ENCODE measurements at places on chromosomes 1 and 21. TPM values are rescaled to one million over a fixed set of nuclear protein-coding genes. Genes with fewer than 3 reads are reported as not detected.

KIF21B gene
- total RNA-seq: 45.5 TPM

GRCh38 chr1:114154146-114154962 lies 685 bp upstream of the SYT6 start:
- DNase-seq: no peak
- no peak overlapping the region for H3K27ac ChIP-seq
- H3K4me3 ChIP-seq: peak overlapping the region; percentile 5
- no peaks in the 10 kb centered on the region for H3K36me3 ChIP-seq

- no peak overlapping the region for H3K4me3 ChIP-seq
- no peaks in the 10 kb centered on the region for H3K27me3 ChIP-seq
- no peak for DNase-seq
- H3K36me3 ChIP-seq: no peaks in the 10 kb centered on the region
Observed at GRCh38 chr1:11781297-11781696, 19.3 kb downstream of the C1orf167 start.

DNA sequence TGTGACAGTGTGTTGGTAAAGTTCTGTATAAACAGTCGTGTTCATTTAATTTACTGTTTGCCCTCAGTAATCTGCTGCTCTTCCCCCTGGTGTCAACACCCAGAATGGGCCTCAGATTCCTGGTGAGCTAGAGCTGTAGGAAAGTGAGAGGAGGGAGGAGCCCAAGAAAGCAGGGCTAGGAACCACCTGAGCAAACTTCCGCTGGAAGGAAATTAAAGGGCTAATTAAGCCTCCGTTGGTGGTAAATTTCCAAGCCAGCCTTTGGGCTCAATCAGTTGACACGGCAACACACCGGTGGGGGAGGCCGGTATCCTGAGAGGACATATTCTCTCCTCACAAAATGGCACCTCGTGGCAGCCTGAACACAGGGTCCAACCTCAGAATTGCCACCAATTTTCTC lies 32.9 kb downstream of the RAB3B start:
- no peak for DNase-seq
- no peaks in the 10 kb centered on the region for H3K36me3 ChIP-seq
- no peaks in the 10 kb centered on the region for H3K27me3 ChIP-seq
- H3K4me3 ChIP-seq: no peak overlapping the region
- no peak overlapping the region for H3K27ac ChIP-seq
- H3K4me1 ChIP-seq: peaks cover 4% of the 10 kb centered on the region

- H3K36me3 ChIP-seq: no peaks in the 10 kb centered on the region
- no peak overlapping the region for H3K4me3 ChIP-seq
- DNase-seq: no peak
- no peaks in the 10 kb centered on the region for H3K4me1 ChIP-seq
Observed at GRCh38 chr21:21156957-21157356, 158.7 kb downstream of the NCAM2 start.

- H3K36me3 ChIP-seq: no peaks in the 10 kb centered on the region
- H3K4me1 ChIP-seq: no peaks in the 10 kb centered on the region
- peaks cover 3% of the 10 kb centered on the region for H3K27me3 ChIP-seq
- no peak overlapping the region for H3K27ac ChIP-seq
- no peak overlapping the region for H3K4me3 ChIP-seq
Observed at GRCh38 chr21:38875694-38876492, 70.2 kb downstream of the ETS2 start.

GRCh38 chr1:88541596-88541995 lies 142.5 kb upstream of the PKN2 start:
- DNase-seq: no peak
- no peaks in the 10 kb centered on the region for H3K4me1 ChIP-seq
- no peak overlapping the region for H3K27ac ChIP-seq

DNA sequence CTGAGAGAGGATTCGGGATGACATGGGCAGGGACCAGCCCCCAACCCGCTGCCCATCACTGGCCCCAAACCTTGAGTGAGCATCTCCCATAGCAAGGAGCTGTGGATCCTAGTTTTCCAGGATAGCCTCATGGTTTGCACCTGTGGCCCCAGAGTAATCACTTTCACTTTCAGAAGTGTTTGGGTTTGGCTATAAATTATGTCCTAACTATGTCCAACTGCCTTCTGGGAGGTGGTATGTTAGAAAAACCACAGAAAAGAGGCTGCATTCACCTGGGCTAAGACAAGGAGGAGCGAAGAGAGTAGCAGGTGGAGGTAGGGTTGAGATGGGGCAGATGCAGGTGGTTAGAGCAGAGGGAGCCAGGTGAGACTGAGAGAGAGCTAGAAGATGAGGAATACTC lies 19.4 kb upstream of the CLIC6 start:
- H3K4me1 ChIP-seq: no peaks in the 10 kb centered on the region
- H3K27me3 ChIP-seq: peaks cover 20% of the 10 kb centered on the region
- no peaks in the 10 kb centered on the region for H3K36me3 ChIP-seq
- H3K27ac ChIP-seq: no peak overlapping the region

DNA sequence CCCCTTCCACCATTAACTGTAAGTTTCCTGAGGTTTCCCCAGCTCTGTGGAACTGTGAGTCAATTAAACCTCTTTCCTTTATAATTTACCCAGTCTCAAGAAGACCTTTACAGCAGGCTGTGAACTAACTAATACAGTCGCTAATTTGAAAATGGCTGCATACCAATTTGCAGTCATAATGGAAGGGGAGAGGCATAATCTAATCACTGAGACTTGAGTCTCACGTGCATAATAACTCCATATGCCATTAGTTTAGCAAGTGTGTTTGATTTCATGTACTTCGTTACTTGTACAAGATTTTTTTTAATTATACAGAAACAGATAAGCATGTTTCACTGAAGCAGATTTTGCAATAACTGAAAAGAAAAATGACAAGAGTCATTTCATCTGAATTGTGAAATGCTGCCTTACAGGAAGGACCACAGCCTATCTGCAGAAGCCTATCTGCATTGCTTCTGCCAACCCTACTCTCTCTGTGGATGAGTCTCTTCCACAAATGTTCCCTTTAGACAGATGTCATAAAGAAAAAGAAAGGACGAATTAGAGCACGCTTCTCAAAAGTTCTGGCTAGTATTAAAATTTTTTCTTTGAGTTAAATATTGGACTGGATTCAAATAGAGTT lies 99.1 kb downstream of the PTGER3 start:
- H3K27me3 ChIP-seq: peaks cover 2% of the 10 kb centered on the region
- H3K4me1 ChIP-seq: no peaks in the 10 kb centered on the region
- H3K36me3 ChIP-seq: no peaks in the 10 kb centered on the region
- no peak overlapping the region for H3K4me3 ChIP-seq

- peaks cover 40% of the 10 kb centered on the region for H3K4me1 ChIP-seq
- H3K27me3 ChIP-seq: no peaks in the 10 kb centered on the region
- H3K4me3 ChIP-seq: no peak overlapping the region
- peaks cover 29% of the 10 kb centered on the region for H3K36me3 ChIP-seq
- no peak for DNase-seq
- no peak overlapping the region for H3K27ac ChIP-seq
Observed at GRCh38 chr21:15772654-15773053, 42.9 kb downstream of the USP25 start.

GRCh38 chr1:180268556-180269075 lies 38.6 kb downstream of the LHX4 start:
- no peaks in the 10 kb centered on the region for H3K36me3 ChIP-seq
- H3K27me3 ChIP-seq: no peaks in the 10 kb centered on the region
- H3K27ac ChIP-seq: no peak overlapping the region
- H3K4me1 ChIP-seq: no peaks in the 10 kb centered on the region
- no peak for DNase-seq
- H3K4me3 ChIP-seq: no peak overlapping the region

- H3K27ac ChIP-seq: peak overlapping the region; percentile 91
- no peaks in the 10 kb centered on the region for H3K27me3 ChIP-seq
- H3K36me3 ChIP-seq: no peaks in the 10 kb centered on the region
- peak overlapping the region; percentile 55 for H3K4me3 ChIP-seq
- DNase-seq: peak; percentile 80
Observed at GRCh38 chr1:109802136-109802900, 38.6 kb upstream of the EPS8L3 start.

All from activated naive CD4-positive, alpha-beta T cell treated with anti-CD3 and anti-CD28 coated beads for 36 hours (primary cell).